ENCODE measurements at places on chromosomes 5 and 9.
A peak's percentile ranks its signal among the peaks of the same experiment; 100 is the strongest.

DNA sequence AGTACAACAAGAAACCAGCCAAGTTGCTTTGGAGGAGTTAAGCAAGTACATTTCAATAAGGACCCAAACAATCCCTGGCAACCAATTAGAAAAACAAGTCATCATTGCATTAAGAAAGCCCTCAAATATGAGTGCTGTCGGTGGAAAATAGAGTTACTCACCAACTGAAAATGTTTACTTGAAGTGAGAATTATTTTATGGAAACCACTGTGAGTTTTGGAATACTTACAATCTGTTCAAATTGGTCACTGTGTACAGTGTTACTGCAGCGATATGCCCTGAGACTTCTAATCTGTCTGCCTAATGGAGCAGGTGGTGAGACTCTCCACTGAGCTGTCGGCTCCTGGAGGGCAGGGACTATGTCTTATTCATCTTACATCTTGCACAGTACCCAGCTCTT, 1073.2 kb upstream of the DMAC1 start:
- DNase-seq, result no peak

GRCh38 chr5:96857924-96858323, 18.4 kb upstream of the ERAP2 start:
- peak; percentile 32 for DNase-seq

DNA sequence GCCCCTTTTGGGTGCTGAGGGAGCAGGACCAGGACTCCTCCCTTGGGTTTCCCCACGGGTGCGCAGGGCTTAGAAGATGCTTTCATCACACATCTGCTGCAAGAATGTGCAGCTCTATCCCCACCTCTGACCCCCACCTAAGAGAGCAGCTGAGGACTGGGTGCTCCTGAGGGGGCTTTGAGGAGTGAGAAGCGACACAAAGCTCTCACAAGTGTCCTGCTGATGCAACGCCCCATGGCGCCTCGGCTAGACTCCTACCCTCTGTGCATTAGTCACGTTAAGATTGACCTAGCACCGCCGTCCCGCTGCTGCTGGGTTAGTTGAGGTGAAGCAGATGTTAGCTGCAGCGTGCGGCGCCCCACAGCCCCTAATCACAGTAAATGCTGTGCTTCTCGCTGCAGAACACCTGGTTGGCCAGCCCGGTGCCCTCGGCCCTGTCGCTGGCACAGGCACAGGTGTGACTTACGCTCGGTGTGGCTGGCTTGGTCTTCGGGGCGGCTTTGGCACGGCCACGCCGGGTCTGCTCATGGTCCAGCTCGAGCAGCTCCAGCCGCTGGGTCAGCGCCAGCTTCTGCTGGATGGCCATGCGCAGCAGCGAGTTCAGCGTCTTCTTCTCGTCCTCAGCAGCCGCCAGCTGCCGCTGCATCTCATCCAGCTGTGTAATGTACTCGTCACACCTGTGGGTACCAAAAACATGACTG, 45.0 kb upstream of the IPPK start:
- no peak for DNase-seq

GRCh38 chr5:166431456-166431855, 1860.0 kb upstream of the WWC1 start:
- no peak for DNase-seq

DNA sequence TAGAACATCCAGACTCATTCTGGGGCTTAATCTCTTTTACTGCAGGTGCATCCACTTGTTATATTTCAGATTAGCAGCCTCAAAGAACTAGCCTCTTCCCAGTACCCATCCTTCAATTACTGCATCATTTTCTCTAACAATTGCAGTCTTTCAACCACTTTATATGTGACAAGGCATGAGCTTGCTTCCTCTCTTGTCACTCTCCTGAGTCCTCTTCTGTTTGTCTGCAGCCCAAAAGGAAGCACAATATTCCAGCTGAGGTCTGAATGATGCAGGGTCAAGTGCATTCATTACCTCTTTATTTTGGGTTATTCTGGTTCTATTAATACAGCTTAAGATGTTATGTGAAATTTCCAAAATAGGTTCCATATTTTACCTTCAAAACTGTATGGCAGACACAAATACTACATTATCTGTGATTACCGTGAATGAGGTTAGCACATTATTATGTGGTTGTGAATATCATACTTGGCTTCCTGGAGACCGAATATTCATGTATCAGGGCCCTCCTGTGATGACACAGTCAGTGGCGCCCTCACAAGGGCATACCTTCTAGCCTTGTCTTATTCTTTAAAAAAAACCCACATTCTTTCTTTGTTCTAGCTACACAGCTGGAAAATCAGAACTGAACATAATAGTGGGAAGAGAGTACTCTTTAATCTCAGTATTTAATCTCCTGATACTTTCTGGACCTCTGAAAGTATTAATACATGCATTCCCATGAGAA, 323.8 kb downstream of the PDE4D start:
- no peak for DNase-seq

GRCh38 chr5:173201636-173202265, 33.3 kb downstream of the NKX2-5 start:
- no peak for DNase-seq

DNA sequence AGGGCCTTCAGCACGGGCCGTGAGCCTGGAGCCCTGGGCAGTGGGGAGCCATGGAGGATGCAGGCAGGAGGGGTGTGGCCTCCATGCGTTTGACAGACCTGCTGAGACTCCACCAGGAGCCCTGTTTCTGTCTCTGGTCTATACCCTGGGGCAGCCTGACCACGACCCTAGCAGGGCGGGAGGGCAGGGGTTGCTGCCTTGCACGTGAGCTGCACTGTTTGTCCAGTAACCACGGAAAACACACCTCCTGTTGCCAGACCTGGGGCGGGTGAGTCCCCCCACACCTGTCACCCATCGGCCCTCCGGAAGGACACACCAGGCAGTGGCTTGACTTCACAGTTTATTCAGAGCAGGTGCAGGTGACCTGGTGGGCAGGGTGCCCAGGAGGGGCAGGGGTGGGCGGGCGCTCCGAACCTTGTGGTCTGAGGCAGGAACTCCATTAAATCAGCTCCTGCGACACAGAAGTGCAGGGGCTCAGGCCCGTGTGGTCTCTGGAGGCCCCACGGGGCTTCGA, 3.9 kb downstream of the LCN8 start:
- no peak for DNase-seq

DNA sequence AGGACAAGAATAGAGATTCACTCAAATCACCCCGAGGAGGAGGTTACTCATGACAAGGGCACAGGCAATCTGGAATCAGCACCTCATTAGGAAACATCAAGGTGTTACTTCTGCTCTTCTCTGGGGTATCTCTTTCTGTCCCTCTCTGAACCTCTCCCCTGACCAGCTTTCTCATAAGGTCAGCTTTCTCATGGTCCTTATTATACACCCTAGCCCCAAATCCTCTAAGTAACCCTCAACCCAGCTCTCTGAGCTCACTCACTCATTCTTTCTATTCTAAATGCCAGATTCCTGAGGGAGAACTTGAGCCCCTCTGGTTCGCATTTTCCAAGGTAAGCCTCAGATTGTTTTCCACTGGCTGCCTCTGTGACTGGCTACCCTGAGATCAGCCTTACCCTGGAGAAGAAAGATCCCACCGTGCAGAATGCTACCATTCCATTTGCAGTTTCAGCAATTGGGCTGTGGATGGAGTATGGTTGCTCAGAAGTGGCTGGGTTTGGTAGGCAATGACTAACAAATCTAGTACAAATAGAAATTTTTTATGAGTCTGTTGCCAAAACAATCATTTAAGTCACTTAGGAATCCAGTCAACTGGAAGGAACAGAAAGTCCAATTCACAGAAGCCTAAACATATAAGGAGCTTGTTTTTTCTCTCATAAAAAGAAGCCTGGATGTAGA, 9.0 kb upstream of the TIMD4 start:
- DNase-seq, result no peak

DNA sequence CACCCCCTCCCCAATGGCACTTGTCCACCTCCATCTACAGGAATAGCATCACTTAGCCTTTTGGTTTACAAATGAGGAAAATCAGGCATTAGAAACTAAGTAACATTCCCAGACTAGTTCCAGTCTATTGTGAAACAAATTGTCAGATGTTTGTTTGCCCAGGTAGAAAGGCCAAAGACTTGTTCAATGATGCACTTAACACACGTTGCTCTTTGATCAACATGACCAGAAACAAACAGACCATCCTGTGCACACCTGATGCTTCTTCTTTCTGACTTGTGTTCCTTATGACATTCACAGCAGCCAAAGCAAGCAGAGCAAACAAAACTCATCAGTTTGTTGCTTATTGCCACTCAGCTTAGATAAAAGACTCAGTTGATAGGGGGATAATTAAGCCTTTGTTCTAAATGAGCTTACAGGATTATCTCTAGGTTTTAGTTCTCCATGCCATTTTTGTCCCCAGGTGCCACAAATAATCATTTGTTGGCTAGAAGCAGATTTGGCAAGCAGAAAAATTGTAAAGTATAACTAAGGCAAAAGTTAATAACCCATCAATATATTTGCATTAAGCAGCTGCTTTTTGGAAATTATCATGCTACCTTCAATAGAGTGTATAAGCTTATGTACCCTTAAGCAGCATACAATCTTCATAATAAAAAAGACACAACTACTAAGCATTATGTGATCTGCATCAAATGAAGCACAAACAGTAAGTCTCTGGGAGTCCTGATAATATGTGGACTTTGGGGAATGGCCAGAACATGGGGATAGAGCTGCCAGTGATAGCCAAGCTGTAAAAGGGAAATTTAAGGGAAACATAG, 26.3 kb upstream of the FST start:
- no peak for DNase-seq

DNA sequence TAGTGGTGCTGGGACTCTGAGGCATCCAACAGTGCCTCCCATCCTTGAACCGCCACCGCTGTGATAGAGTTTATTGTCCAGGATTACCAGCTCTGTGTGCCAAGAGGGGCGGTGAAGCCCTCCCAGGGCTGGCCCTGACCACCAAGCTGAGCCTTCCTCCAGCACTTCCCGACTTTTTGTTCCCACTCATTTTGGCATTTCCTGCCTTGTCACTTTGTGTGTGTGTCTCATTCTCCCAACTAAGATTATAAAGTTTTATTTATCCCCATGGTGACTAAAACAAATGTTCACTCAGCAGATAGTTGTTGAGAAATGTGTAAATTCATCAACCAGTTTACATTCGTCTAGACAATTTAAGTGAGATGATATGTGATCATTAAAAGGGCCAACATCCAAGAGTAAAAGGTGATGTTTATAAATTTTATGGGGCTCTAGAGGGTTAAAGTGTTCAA, 2.5 kb downstream of the F2R start:
- no peak for DNase-seq

- DNase-seq, result no peak
Observed at GRCh38 chr5:139443831-139444453, 4.6 kb upstream of the DNAJC18 start.
